ENCODE measurements at places on chromosomes 12 and 14.
A peak's percentile ranks its signal among the peaks of the same experiment; 100 is the strongest.

DNA sequence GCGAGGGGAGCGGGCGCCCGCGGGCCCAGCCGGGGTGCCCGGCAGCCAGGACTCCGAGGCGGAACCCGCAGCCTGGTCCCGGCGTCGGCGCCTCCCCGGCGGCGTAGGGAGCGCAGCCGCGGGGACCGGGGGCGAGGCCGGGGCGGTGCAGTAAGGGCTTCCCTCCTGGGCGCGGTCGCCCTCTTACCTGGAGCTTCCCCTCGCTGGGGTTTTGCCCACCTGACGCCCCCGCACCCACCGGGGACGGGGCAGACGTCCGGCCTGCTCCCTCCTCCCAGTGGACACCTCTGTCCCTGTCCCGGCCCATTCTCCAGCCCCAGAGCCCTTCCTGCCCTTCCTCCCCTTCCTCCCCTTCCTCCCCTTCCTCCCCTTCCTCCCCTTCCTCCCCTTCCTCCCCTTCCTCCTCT is 413 bp upstream of the TUBA1C start:
- no peak for DNase-seq

GRCh38 chr12:104505095-104505818 is 48.5 kb downstream of the CHST11 start:
- no peak for DNase-seq

DNA sequence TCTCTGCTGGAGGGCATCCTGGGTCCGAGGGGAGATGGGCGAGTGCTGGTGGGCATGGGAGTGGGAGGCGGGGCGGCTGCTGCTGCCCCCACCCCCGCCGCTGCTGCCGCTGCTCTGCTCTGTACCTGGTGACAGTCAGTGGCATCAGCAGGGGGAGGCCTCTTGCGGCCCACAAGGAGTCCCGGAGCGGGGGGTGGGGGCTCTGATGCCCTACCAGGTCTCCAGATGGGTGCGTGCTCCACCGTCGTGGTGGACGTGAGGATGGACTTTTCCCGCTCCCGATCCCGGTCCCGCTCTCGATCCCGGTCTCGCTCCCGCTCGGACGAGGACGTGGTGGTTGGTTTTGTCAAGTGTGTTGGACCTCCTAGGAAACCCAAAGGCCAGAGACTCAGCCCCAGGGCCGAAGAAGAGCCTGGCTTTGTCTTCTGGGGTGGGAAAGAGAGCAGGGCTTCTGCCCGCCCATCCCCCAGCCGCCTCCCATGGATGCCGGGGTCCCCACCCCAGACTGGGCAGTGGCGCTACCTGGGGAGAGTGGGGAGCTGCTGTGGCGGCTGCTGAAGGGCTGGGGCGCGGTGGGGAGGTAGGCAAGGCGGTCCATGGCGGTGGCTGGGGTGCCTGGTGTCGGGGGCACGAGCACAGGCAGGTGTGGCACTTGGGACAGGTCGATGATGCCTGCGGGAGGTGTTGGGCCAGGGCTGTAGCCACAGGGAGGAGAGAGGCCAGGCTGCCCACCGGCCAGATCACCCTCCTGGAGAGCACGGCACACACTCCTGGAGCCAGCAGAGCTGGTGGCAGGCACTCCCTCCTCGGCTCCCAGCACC is 45.4 kb downstream of the RFLNA start:
- DNase-seq = no peak

GRCh38 chr12:75960086-75960910 is 71.3 kb downstream of the PHLDA1 start:
- no peak for DNase-seq

DNA sequence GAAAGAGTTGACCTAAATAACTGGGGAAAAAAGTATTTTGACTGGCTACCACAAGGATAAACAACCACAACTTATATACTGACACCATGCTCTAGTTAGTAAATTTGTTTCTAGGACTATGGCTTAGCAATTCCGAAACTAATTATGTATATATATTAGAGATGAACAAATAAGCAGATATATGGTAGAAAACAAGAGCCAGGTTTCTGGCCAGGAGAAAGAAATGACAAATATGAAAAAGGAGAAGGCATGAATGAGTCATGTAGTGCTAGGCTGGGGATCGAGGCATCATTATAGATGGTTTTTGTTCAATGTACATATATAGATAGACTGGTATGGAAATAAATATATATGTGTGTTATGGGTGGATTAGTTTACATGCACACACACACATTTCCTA is 5.5 kb upstream of the LRRC74A start:
- DNase-seq = no peak

DNA sequence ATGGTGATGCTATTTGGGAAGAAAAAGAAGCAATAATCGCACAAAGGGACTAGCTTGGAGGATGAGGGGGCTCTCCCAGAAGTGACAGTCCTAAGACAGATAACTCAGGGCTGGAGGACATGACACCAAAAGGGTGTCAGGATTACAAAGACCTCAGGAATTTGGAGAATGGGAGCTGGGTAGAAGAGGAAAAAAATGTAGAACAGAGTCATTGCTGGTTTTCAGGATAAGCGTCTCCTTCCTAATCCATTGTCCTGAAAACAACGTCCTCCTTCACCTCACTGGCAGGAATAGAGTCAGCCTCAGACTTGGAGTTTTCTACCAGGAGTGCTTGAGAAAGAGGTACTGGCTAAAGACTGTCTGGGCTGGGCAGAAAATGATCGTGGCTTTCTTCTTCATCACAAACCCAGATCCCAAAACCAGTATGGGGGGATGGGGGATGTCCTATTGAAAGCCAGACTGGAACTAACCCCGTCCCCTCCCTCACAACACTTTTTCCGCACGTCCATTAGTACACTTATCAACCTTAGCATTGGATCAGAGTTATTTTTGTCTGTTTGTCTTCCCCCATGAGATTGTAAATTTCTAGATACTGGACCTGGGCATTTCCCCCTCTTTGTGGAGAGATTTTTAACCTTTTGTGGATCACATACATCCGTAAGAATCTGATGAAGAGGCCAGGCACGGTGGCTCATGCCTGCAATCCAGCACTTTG is 14.3 kb downstream of the B4GALNT3 start:
- peak; percentile 26 for DNase-seq

DNA sequence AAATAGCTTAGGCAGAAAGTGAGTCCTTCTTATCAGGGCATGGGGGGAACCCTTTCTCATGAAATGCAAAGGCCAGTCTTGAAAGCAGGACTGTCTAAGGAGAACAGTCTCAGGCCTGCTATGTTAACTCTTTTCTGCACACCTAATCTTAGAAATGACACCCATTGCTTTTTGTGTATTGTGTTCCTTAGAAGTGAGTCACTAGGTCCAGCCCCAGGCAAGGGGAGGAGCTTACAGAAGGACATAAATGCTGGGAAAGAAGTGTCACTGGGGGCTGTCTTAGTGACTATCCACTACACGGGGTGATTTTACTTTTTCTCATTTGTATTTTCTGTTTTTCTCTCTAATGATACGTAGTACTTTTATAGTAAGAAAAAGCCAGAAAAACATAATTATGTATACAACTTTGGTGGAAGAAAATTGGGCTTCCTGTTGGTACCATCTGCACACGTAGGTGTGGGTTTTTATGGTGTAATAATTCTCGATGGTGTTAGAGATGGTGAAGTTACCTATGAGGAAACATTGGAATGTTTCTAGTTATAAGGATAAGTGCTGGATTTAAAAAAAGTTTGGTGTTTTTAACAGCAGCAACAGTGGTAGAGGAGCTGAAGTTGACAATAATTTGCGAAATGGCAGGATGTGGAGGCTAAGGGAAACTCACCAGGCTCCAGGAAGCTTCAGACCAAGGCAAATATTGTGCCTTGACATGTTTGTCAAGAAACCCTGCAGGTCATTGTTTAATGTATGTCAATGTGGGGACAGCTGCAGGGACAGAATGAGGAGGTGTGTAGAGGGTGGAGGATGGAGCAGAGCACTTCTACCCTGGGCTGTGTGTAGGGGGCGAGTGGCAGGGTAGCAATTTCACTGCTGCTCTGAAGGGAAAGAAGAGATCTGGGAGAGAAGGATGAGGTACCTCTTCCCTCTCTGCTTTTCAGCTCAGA is 214.9 kb downstream of the KTN1 start:
- peak; percentile 32 for DNase-seq

DNA sequence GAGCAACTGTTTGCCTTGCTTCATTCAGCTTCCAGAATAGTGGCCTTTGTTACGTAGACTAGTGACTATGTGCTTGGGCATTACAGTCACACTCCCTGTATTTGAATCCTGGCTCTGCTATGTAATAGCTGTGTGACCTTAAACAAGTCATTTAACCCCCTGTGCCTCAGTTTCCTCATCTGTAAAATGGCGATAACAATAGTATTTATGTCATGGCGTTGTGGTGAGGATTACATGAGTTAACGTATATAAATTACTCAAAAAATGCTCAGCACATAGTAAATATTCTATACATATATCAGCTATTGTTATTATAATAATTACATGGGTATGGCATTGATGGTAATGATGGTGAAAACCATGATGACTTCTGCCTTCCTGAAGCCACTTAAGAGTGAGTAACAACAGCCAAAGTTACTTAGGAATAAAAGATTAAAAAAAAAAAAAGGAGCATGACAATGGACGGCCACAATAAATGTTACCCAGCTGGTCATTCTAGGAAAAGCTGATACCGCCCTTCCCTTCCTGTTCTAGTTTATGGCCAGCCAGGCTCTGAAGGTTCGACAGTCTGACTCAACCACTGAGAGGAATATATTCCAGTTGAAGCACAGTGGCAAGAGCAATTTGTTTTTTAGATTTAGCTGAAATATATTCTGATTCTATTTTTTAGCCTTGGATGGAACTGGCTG is 9.9 kb upstream of the ADIPOR2 start:
- DNase-seq = no peak

All from A172 (cell line).